ENCODE measurements at places on chromosomes 5 and 9.

- DNase-seq: no peak
Measured at GRCh38 chr9:84703793-84704192, 34.3 kb downstream of the NTRK2 start.

- no peak for DNase-seq
Measured at GRCh38 chr9:4096121-4096520, 203.7 kb downstream of the GLIS3 start.

DNA sequence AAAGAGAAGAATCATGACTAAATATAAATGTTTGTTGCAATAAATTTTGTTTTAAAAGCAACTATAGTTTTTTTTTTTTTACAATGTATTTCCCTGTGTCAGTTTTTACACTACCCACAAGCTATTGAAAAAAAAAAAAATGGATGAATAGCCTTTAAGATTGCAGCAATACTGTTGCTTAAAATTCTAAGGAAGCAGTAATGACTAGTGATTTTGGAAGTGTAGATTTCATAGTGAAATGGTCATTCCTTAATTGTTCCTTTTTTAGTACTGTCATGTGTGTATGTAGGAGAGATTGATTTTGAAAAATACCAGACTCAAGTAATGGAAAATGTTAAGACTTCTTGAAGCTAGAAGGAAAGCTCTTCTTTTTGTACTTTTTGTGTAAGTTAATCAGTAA lies 53.1 kb downstream of the NDUFS4 start:
- DNase-seq: no peak

- no peak for DNase-seq
Measured at GRCh38 chr5:112996830-112997374, 20.3 kb downstream of the DCP2 start.

DNA sequence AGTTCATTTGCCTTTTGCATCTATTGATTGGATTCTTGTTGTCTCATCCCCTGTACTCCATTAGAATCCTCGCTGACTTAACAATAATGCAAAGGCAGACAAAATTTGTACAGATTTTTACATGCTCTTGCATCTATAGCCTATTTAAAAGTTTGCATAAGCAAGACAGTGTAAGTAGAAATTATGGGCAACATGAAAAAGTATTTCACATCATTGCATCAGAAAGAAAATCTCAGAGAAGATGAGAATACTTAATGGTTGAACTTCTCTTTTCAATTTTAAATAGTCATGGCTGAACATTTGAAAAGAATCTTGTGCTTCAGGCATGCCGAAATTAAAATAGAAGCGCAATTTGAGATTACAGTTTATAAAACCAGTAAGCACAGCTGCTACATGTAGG lies 226.4 kb downstream of the EFNA5 start:
- DNase-seq: no peak

GRCh38 chr5:134626369-134627014 lies 6.1 kb downstream of the SAR1B start:
- DNase-seq: no peak

- no peak for DNase-seq
Measured at GRCh38 chr5:154962494-154962893, 21.6 kb downstream of the MRPL22 start.

DNA sequence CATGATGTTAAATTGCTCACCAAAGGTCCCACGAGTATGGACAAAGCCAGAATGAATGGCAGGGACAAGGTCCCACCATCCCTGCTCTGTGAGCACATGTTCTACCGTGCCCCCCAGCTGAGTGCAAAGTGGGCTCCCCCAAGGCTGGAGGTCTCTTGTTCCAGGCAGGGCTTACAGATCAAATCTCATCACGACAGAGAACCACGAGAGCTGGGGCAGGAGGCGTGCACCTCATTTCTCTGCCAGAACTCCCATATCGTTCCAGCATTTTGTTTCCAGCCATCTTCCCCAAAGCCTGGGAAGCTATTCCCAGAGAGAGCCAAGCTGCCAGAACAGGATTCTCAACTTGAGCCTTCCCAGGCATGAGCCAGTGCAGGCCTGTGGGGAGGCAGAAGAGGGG lies 108.5 kb downstream of the ZNF354C start:
- DNase-seq: no peak

DNA sequence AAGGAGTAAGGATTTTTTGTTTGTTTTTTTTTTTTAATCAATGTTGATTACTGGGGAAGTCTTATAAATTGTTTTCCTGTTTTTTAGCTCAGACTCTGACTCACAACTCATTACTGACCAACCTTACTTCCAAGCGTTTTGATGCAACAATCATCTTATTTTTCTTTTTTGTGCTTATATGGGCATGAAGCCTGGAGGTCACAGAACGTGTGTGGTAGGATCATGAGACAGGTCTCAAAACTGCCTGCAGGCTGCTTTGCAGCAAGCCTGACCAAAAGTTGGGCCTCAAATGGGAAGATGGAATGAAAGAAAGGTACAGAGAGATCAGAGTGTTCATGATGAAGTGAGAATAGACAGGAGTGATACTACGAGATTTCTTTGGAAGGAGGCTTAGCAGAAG lies 38.5 kb downstream of the SNCAIP start:
- DNase-seq: no peak

Measured in NCI-H146 (cell line).